ENCODE measurements at places on chromosomes 6 and 20.

GRCh38 chr20:35523298-35523888 lies 6.1 kb downstream of the C20orf173 start:
- no peak for DNase-seq

- no peak for DNase-seq
These were observed 333.5 kb upstream of the MAN1A1 start for GRCh38 chr6:119683031-119683430.

DNA sequence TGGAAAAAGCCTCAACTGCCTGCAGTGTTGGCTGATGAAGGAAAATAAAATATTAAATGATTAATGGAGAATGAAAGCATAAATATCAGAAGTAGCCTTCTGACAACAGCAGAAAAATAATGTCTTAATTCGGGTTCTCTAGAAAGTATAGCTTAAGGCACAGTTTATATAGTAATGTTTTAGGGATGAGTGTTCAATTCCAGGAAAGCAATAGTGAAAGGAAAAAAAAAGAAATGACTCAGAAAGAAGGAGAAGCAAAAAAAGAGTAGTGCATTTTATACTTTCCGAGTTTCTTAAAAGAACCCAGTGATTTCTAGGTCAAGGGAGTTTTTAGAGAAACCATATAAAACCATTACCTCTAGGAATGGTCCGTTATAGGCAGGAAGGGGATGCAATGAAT lies 137.3 kb downstream of the HTR1B start:
- DNase-seq, result no peak

DNA sequence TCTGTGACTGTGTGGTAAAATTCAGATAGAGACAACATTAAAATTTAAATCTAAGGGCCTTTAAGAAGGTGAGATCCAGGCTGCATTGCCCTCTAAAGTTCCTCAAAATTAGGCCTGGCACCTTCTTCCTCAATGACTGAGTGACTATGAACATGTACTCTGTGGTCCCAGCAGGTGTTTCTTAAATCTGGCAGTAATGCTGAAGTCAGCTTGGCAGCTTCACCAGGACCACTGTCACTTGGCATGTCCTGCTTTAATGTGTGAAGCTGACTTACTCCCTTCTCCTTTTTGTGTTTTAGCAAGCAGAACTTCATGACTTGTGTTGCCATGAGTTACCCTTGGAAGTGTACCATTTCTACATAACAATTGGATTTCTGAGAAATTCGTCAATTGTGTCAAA lies 141.7 kb downstream of the NKAIN2 start:
- no peak for DNase-seq

GRCh38 chr6:11009353-11009752 lies 34.8 kb downstream of the ELOVL2 start:
- DNase-seq, result no peak

DNA sequence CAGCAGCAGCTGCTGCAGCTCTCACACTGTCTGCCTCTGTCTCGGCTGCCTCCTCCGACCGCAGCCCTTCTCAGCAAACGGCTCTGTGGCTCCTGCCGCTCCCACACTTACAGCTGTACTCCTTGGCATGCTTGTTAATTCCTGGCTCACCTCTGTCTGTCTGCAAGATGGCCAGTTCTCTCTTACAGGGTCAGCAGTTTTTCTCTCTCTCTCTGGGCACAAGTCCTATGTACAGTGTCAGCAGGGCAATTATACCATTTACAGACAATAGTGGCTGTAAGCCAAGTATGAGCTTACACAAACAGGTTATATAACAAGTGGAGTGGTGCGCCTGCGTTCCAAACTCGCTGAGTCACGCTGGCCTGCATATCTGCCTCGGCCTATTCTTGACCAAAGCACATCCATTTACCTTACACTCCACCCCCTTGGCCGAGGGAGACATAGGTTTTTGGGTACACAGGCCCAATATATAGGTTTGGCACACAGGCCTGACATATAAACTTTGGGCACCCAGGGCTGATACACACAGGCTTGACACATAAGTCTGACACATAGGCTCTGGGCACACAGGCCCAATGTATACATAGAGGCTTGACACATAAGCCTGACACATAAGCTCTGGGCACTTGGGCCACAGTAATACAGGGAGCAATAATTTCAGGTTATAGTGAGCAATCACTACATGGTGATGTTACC lies 4.4 kb downstream of the ZKSCAN3 start:
- DNase-seq, result no peak

GRCh38 chr6:91653076-91653723 lies 1066.3 kb upstream of the MAP3K7 start:
- DNase-seq, result no peak

- no peak for DNase-seq
These were observed 18.9 kb downstream of the PREP start for GRCh38 chr6:105384004-105384403.

DNA sequence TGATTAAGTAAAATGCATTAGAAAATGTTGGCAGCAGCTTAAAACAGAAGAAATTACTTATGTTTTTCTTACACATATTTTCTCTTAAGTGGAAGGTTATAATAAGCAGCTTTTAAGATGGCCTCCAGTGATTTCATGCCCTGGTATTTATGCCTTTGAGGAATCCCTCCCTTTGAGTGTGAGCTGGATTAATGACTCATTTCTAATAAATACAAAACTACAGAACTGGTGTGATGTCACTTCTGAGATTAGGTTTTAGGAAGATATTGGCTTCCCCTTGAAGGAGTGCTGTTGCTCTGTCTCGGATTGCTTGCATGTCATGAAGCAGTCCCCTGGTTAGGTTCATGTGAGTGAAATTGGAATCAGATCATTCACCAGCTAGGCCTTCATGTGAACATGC lies 143.2 kb upstream of the EPHA7 start:
- no peak for DNase-seq

DNA sequence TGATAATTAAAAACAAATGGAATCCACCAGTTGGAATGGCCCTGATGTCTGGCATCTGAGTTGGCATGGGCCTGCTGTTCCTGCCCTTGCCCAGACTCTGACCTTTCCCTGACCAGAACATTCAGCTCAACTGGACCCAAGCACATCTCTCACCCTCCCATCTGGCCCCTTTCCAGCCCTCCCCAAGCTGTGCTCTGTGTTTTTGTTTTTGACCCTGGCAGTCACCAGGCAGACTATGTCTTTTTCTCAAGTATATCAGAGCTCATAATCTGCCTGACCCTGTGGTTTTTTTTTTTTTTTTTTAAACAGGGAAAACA lies 117.6 kb downstream of the TRDN start:
- DNase-seq, result no peak

GRCh38 chr6:129996387-129996786 lies 22.0 kb upstream of the L3MBTL3 start:
- DNase-seq, result no peak

- no peak for DNase-seq
These were observed 429 bp downstream of the AMD1 start for GRCh38 chr6:110874880-110875547.

DNA sequence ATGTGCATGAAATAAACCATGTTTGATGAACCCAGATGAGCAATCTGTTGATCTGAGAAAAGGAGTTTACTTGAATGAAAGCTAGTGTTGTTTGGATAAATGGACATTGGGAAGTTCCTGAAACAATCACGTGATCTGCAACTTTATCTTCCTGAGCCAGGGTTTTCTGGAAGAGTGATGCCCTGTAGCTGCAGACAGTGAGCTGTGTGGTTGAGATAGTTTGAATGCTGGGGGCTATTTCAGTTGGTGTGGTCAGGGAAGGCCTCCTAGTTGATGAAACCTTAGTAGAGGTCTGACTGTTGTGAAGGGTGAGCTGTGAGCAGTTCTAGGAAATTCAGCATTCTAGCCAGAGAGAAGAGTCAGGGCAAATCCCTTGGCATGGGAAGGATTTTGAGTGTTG lies 643.7 kb downstream of the UTRN start:
- DNase-seq, result no peak
